ENCODE measurements at places on chromosomes 1 and 21. TPM values are rescaled to one million over a fixed set of nuclear protein-coding genes. Genes with fewer than 3 reads are reported as not detected.

DNA sequence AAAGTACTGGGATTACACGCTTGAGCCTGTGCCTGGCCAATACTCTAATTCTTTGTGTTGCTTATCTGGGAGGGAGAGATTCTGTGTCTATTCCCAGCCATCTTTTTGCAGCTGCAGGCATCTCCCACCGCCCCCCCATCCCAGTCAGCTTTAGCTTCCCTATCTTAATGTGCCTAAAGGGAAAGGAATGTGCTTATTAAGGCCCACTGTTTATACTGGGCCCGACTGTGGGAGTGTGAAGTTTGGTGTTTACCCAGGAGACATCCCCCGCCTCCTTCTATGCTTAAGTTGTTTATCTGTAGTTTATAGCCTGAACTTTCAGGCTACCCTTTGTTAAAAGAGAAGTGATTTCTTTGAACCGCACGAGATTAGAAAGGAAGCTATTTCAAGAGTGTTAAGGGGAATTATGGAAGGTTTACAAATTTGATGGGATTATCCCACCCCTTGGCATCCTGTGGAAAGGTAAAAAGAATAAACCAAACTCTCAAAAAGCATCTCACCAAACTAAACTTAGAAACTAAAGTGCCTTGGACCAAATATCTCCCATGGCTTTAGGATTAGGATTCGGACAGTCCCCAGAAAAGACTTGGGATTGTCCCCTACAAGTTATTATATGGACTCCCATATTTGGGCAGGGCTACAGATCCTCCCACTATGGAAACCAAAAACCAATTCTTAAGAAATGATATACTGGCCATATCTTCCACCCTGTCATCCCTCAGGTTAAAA lies 25.5 kb upstream of the ZNF496 start:
- DNase-seq = no peak

- no peak for DNase-seq
Measured at GRCh38 chr1:208108646-208109330, 135.4 kb downstream of the PLXNA2 start.

DNA sequence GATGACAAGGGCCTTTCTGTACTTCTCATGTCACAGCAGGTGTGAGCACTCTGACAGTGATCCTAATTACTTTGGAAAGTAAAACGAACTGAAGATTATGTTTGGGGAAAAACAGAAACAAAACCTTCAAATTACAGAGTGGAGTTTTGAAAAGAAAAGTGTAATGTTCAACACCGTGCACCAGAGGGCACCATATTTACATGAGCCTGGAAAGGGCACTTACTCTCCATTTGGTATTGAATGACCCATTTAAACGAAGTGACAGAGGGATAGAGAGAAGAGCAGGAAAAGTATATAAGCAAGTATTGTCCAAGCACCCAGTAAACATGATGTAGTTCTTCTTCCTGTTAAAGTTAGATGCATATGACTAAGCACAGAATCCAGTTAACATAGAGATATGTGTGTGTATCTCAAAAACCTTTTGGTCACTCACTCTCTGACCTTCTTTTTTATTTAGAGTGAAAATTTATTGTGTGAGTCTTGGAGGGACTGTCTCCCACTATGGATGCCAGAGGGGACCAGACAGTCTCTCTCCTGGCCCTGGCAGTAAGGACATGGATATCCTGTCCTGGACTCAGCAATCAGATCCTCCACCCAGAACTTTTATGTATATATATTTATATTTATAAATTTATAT lies 3.8 kb upstream of the RGSL1 start:
- DNase-seq = no peak

Gene OR2M4
- not detected for total RNA-seq

DNA sequence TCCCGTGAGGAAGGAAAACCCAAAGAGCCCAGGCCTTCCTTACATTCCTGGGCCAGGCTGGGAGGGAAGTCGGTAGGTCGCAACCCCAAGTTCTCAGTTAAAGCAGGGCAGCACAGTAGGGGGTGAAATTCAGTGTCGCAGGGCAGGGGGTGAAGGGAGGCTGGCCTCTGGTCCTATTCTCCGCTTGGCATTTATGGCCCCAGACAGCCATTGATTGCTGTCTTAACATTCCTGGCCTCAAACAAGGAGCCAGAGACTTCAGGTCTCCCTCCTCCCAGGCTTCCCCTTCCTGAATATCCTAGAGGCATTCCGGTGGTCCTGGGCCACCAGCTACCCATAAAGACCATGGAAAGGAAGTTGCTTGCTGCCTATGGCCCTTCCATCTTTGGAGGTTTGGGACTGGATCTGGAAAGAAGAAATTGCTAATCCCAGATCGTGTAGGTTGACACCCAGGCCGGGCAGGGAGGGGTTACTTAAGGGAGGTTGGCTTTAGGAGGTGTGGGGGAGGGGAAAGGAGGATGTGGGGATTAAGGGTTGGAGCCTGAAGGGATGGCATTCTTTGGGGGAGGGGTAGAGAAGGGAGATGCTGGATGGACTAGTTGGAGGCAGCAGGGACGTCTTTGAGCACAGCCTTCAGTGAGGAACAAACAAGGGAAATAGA lies 1.7 kb downstream of the LIN28A start:
- no peak for DNase-seq

Gene ANKRD34A
- 1.4 TPM for total RNA-seq

Gene TSTD1
- total RNA-seq = 69.8 TPM

- no peak for DNase-seq
Measured at GRCh38 chr1:26857473-26858060, 5.4 kb upstream of the SFN start.

DNA sequence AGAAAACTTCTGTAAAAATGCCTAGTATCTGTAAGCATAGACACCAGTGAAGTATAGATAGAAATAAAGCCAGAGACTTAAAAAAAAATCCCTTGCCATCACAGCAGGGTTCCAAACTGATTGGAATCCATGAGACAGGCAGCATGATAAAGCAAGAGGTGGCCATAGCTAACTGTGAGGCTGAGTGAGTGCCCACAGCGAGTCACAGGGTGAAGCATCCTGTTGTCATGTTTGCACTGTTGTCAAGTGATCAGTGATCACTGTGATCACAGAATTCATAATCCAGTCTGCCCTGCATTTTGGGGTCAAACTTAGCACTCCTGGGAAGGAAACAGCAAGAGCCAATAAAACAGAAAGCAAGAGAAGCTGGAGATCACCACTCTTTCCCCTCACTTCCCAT lies 33.3 kb downstream of the LRRC8B start:
- no peak for DNase-seq

Gene LAD1
- total RNA-seq = 0.10 TPM

- DNase-seq = no peak
Measured at GRCh38 chr1:176551146-176551545, 88.2 kb downstream of the PAPPA2 start.

Gene MORN1
- 17.8 TPM for total RNA-seq

Data from activated B cell treated with CpG ODN at 0.5 μM for 24 hours (primary cell).